Right hindlimb (tissue), 1 donor: ENCODE measurements at places on chromosomes 3 and 15.

DNA sequence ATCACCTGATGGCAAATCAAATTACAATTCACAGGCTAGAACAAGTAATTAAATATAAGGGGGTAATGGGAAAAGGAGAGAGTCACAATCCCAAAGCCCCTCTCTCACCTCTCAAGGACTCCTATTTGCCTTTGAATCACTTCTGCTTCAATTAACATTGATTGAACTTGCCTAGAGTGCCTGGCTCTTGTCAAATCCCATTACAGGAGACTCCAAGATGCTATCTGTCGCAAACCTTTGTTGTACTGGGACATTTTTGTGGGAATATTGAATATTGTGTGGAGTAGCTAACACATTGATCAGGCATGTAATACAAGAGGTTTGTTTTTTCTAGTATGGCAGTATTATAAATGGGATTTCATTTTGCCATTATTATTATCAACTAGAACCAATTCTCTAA, 412.8 kb upstream of the AZI2 start:
- DNase-seq, result no peak

GRCh38 chr3:52202384-52203077, 4.6 kb downstream of the ALAS1 start:
- no peak for DNase-seq

DNA sequence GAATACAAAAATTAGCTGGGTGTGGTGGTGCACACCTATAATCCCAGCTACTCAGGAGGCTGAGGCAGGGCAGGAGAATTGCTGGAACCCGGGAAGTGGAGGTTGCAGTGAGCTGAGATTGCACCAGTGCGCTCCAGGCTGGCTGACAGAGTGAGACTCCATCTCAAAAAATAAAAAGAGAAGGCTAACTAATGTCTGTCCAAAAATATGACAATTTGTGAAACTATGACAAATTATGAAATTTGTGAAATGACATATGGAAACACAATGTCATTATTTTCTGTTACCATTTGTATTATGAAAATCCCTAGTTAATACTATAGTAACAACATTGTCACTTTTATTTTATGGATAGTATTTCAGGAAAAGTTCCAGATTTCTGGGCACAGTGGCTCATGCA, 1306.3 kb upstream of the EPHA6 start:
- no peak for DNase-seq

DNA sequence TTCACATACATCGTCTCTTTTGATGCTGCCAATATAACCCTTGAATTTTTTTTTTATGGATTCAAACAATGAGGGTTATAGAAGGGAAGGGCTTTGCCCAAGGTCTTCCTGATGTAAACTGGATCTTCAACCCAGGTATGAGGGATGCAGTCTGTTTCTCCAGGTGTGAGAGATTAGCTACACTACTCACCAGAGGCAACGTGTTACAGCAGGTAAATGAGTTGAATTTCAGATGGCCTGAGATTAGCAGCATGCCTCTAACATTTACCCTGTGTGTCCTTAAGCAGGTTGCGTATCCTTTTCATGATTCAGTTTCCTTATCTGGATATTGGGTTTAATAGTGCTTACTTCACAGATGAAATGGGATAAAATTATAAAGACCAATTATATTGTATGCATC, 1.9 kb downstream of the RTP4 start:
- DNase-seq, result no peak

DNA sequence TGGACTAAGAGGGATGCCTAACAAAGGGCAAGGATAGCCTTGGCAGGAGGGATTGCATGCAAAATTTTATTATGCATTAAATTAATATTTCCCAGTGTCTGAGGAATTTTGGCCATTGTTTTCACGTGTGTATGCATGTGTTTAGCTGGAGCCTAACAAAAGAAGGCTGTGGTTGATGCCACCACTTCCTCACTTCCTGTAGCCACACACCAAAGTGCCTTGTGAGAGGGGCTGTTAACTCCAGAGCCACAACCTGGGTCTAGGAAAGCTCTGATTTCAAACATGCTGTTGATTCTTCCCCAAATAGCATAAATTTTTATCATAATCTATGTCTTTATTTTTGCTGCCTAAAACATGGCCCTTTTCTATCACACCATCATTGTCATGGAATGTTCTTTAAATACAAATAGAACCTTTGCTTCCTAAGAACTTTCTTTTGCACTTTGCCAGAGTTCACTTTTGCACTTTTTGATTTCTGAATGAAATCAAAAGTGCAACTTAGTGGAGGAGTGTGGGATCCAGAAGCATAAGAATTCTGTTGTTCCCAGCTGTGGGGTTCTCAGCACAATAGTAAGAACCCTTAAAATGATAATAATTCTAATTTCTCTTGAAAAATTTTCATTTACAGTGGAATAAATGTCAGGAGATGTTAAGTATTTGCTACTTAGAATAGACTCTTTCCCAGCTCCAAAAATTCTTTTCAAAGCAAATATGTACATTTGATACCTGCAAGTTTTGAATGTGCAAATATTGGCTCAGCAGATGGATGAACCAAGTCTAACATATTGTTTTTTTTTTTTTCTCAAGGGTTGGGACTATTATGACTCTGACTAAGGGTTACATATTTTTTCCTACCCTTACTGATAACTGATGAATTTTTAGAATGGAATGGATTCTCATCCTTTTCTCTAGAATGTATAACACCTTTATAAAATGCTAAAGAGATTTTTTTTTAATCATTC, 35.6 kb upstream of the SPTSSB start:
- DNase-seq, result no peak

- DNase-seq, result no peak
These were observed 233.7 kb downstream of the CNTN6 start for GRCh38 chr3:1326546-1326945.

GRCh38 chr3:187918081-187918644, 172.9 kb upstream of the BCL6 start:
- no peak for DNase-seq

- no peak for DNase-seq
These were observed 124.5 kb downstream of the TLE3 start for GRCh38 chr15:69973102-69973714.

GRCh38 chr15:95127356-95127755, 896.0 kb downstream of the MCTP2 start:
- DNase-seq, result no peak

DNA sequence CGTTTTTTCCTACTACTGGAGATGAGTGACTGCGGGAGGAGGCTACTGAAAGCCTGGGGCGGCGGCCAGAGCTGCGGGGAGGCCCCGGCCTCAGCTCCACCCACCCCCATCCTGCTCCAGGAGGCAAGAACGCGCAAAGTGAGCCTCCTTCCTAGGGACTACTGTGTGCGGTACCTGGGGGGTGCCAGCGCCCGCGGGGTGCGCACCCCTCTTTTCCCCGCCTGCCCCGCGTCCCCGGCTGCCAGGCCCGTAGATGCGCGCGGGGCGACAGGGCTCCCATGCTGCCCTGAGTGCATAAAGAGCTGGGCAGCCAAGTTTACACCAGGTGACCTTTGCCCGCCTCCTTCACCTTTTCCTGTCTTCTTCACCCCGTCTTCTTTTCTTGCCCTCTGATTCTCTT, 2.5 kb upstream of the USF3 start:
- DNase-seq, result no peak

- no peak for DNase-seq
These were observed 29.0 kb downstream of the ABHD6 start for GRCh38 chr3:58266577-58266976.

DNA sequence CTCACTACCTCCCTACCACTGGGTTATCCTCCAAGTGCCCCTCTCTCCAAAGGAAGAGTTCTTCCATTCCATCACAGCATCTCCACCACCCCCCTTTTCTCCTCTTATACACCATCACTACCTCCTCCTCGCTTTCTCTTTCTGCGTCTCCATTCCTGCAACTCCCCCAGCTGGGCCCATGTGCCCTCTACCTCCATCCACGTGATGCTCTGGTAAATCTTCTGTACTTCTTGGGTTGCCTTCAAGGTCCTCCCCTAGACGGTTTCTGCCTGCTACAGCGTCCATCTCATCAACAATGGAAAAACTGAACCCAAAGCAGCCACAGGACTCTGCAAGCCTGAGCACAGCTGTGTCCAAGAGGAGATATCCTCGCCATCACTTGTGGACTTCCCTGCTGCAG, 129.5 kb upstream of the SLCO3A1 start:
- DNase-seq, result no peak

DNA sequence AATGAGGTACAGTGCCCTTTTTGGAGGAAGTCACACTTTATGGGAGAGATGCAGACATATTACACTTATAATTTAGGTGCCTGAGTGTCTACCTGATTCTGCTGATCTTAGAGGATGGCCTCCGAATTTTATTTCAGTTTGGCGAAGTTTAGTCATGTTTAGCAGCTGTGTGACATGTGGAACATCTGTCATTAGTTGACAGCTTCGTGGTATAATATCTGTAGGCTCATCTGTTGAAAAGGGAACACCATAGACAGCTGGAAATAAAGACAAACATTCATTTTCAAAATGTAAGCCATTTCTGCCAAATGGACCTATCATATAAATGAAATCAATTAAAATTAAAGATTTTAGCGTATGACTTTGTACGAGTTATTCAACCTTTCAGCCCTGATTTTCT, 165.4 kb downstream of the CFAP20DC start:
- no peak for DNase-seq

DNA sequence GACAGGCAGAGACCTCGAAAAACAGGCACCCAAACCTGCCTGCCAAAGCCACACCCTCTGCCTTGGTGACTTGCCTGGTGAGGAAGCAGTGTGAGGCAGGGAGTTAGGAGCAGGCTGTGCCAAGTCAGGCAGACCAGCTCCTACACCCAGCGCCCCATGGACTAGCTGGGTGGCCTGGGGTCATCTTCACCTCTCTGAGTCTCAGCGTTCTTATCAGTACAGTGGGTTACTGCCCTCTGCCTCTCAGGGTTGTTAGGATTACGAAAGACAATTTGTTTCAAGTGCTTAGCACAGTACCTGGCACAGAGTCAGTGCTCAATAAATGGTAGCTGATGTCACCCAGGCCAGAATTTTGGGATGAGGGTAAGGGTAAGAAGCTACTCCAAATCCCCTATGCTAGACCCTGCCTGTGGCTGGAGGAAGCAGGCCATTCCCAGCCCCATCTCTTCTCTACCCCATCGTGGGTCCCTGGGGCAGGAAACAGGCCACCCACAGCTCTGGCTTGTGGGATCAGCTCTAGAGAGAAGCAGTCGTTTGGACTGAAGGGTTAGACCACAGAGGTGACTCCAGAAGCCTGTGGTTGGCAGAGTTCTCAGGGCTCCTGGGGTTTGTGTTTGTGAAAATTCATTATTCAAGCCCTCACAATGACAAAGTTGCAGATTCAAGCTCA, 10.1 kb downstream of the SLC51B start:
- no peak for DNase-seq

DNA sequence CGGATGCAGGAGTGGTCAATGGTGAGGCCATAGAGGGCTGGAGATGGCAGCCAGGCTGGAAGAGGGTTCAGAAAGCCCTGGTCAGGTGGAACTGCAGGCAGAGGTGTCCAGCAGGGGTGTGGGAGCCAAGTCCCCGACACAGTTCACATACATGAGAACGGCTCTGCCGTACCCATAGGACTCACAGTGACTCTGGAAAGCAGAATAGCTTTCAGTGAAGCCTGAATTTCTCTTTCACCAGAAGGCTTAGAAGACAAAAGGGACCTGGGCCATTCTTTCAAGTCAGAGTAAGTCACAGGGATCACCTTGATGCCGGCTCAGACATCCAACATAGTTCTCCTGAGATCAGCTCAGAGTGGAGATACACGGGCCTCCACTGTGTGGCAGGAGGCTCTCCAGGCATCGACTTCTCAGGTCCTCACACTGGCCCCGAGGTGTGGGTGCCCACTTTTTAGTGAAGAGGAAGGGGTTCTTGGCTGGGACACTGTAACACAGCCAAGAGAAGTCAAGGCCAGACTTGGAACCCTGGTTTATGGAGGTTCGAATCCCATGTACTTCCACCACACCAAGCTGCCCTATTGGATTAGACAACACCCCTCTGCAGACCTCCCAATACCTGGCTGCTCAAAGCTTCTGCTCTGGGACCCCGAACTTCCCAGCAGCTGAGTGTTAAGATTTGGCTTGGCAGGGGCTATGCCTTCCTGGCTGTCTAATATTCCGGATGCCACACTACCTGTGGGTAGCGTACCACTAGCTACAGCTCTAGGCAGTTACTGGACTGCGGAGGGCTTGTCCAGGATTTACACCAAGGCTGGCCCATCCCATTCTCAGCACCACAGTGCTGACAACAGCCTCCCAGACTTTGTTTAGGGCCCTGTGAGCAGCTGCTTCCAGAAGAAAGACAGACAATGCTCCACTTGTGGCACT, 40.4 kb upstream of the RAB6B start:
- DNase-seq, result no peak

DNA sequence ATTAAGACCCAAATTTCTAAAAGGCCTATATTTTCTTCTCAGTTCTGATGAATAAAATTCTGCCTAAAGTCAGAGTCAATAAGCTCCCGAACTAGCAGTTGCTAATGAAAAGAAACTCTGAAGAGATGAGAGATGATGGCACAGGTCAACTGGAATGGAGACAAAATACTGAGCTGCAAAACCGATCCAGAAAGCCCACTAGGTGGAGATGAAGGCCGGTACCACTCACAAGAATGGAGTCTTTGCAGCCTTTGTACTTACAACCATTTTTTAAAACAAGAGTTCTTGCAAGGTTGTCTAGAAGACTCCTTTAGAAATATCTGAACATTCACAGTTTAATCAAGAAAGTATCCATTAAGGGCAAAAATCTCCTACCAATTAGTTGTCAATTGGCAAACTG, 119.9 kb upstream of the TJP1 start:
- no peak for DNase-seq

DNA sequence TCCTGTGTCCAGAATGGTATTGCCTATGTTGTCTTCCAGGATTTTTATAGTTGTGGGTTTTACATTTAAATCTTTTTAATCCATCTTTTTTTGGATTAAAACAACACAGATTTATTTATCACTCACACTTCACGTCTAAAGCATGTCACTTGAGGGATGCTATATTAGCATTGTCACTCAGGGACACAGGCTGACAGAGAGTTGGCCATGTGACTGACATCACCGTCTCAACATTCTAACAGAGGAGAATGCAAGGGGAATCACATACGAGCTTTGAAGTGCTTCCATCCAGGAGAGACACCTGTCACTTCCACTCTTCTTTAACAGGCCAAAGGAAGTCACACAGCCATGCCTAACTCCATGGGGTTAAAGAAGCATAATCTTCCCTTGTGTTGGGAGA, 204.6 kb upstream of the AZI2 start:
- no peak for DNase-seq

GRCh38 chr3:38311476-38311875, 29.4 kb downstream of the SLC22A14 start:
- DNase-seq, result no peak

DNA sequence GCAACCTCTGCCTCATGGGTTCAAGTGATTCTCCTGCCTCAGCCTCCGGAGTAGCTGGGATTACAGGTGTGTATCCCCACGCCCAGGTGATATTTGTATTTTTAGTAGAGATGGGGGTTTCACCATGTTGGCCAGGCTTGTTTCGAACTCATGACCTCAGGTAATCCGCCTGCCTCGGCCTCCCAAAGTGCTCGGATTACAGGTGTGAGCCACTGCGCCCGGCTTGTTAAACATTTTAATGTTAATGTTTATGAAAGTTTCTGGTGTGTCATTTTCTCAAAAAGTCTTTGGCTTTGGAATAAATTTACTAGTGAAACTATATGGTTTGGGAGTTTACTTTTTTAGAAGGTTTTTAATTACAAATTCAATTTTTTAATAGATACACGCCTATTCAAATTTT, 698.8 kb downstream of the MECOM start:
- no peak for DNase-seq

- no peak for DNase-seq
These were observed 77.7 kb downstream of the CEP63 start for GRCh38 chr3:134563601-134564000.
